Uterus (tissue), 4 donors: ENCODE measurements at places on chromosomes 2 and 18. TPM values are rescaled to one million over a fixed set of nuclear protein-coding genes. Genes with fewer than 3 reads are reported as not detected.
A peak's percentile ranks its signal among the peaks of the same experiment; 100 is the strongest.

GRCh38 chr2:149463328-149464002 is 124.1 kb downstream of the MMADHC start:
- H3K27me3 ChIP-seq, result no peaks in the 10 kb centered on the region
- H3K4me1 ChIP-seq, result no peaks in the 10 kb centered on the region
- DNase-seq, result no peak

DNA sequence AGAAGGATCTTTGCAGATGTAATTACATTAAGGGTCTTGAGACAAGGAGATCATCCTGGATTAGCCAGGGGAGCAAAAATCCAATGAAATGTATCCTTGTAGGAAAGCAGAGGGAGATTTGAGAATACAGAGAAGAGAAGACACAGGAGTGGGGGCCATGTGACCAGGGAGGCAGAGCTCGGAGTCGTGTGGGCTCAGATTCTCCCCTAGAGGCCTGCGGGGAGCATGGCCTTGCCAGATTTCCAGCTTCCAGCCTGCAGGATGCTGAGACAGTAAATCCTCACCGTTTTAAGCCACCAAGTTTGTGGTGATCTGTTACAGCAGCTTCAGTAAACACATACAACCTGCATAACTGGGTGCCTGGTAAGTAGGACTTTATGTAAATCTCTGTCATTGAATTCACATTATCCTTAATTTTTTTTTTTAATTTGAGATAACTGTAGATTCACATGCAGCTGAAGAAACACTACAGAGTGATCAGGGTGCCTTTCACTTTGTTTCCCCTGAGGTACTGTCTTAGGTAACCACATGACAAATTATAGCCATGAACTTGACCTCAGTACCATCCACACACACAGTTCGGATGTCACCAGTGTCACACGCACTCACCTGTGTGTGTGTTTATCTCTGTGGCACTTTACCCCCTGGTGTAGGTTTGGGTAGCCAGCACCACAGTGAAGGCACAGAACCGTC is 138.4 kb upstream of the HDAC4 start:
- H3K36me3 ChIP-seq, result no peaks in the 10 kb centered on the region
- H3K27ac ChIP-seq, result no peak overlapping the region
- no peaks in the 10 kb centered on the region for H3K4me1 ChIP-seq
- no peak overlapping the region for H3K4me3 ChIP-seq

GRCh38 chr18:22465859-22466457 is 48.2 kb upstream of the CTAGE1 start:
- peak; percentile 61 for DNase-seq
- no peaks in the 10 kb centered on the region for H3K27me3 ChIP-seq
- H3K4me3 ChIP-seq, result no peak overlapping the region
- H3K4me1 ChIP-seq, result peaks cover 15% of the 10 kb centered on the region

- H3K27ac ChIP-seq, result no peak overlapping the region
- H3K36me3 ChIP-seq, result no peaks in the 10 kb centered on the region
- no peak overlapping the region for H3K4me3 ChIP-seq
- no peaks in the 10 kb centered on the region for H3K27me3 ChIP-seq
- DNase-seq, result no peak
- no peaks in the 10 kb centered on the region for H3K4me1 ChIP-seq
Measured at GRCh38 chr18:7577706-7578105, 10.6 kb downstream of the PTPRM start.

DNA sequence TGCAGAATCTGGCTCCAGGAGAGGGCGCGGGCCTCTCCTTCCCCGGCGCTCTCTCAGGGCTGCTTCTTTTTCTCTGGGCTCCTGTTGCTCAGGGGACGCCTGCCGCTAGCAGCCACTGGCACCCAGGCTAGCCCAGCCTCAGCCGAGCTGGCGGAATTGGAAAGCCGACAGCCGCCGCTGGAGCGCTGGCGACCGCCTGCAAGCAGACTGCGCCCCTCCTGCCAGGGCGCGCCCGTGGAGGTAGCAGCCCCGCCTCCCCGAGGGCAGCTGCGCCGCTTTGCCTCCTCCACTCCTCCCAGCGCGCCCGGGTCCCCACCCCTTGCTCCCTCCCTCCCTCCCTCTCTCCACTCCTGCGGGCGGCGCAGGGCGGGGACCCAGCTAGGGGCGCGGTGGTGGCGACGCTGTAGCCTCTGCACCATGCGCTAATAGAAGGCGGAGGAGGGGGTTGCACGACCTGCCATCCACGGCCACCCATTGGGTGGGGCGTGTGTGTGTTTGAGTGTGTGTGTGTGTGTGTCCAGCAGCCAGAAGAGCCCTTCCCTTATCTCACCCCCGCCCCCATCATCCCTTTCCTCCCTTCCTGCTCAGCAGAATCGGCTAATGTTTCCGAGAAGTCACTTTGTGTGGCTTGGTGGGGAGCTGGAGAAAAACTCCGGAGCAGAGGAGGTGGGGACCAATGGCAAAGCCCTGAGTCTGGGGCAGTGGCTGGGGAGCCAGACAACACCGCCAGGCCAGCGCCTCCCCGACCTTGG is at the start of gene SCN9A:
Gene SCN9A (minus strand): TSS at position 209 of the 752 bp plus-strand sequence. CDS start 64,188 bp downstream, outside the sequence.
- H3K27me3 ChIP-seq, result peaks cover 12% of the 10 kb centered on the region
- H3K4me1 ChIP-seq, result no peaks in the 10 kb centered on the region
- H3K36me3 ChIP-seq, result no peaks in the 10 kb centered on the region
- no peak within 1 kb of the TSS for H3K27ac ChIP-seq
- H3K4me3 ChIP-seq, result peak within 1 kb of the TSS; percentile 48
- DNase-seq, result peak; percentile 19

GRCh38 chr2:112686348-112687217 is 34.2 kb upstream of the NT5DC4 start:
- no peaks in the 10 kb centered on the region for H3K36me3 ChIP-seq
- no peaks in the 10 kb centered on the region for H3K4me1 ChIP-seq
- DNase-seq, result no peak
- H3K27me3 ChIP-seq, result no peaks in the 10 kb centered on the region
- H3K4me3 ChIP-seq, result no peak overlapping the region
- no peak overlapping the region for H3K27ac ChIP-seq

DNA sequence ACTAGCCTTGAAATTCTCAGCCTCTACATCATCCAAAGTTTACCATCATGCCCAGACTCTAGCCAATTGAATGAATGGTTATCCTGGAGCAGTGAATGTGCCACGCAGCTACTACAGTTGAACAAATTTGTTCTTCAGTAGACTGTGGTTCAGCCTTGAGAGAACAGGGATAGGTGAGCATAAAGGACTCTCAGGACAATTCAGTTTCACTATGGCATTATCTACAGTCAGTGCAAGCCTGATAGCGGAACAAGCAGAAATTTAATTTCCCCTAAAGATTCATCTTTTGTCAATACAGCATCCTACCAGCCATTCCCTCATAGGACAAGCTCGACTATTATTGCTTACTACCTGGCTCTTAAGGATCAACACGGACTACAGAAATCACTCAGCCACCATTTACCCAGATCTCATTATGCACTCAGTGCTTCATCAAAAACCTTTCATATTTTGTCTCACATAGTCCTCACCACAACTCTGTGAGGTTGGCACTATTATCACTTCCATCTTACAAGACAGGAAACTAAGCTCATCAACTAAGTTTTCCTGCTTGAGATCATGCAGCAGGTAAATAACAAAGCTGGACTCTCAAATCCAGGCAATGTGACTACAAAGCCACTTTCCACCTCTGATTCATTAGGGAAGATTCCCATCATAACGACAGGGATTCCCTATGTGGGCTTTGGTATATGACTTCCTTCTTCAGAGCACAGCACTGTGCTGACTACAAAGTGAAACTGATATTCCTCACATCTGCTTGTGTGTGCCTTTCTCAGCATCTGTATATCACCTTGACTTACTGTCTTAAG is 181.5 kb upstream of the ACVR2A start:
- no peaks in the 10 kb centered on the region for H3K4me1 ChIP-seq
- no peaks in the 10 kb centered on the region for H3K27me3 ChIP-seq
- H3K36me3 ChIP-seq, result no peaks in the 10 kb centered on the region
- no peak overlapping the region for H3K4me3 ChIP-seq
- no peak for DNase-seq

DNA sequence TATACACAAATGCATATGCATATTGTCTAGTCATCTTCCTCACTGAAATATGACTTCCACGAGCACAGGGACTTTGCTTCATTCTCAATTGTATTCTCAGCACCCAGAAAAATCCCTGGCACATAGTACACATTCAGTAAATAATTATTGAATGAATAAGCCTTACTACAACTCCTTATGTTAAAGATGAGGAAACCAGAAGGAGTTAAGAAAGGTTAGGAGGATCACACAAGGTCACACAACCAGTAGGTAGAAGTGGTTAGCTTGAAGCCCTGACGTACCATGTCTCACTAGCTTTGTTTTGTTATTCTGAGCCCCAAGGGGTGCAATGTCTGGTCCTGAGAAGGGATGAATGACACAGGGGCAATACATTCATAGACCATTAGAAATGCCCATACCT is 220.9 kb upstream of the PID1 start:
- H3K27me3 ChIP-seq, result no peaks in the 10 kb centered on the region
- no peak for DNase-seq
- no peaks in the 10 kb centered on the region for H3K36me3 ChIP-seq
- H3K27ac ChIP-seq, result no peak overlapping the region
- no peak overlapping the region for H3K4me3 ChIP-seq

- H3K27me3 ChIP-seq, result no peaks in the 10 kb centered on the region
- no peak overlapping the region for H3K4me3 ChIP-seq
- no peaks in the 10 kb centered on the region for H3K36me3 ChIP-seq
- H3K4me1 ChIP-seq, result peaks cover 3% of the 10 kb centered on the region
Measured at GRCh38 chr2:65388051-65388531, 44.3 kb downstream of the SPRED2 start.

DNA sequence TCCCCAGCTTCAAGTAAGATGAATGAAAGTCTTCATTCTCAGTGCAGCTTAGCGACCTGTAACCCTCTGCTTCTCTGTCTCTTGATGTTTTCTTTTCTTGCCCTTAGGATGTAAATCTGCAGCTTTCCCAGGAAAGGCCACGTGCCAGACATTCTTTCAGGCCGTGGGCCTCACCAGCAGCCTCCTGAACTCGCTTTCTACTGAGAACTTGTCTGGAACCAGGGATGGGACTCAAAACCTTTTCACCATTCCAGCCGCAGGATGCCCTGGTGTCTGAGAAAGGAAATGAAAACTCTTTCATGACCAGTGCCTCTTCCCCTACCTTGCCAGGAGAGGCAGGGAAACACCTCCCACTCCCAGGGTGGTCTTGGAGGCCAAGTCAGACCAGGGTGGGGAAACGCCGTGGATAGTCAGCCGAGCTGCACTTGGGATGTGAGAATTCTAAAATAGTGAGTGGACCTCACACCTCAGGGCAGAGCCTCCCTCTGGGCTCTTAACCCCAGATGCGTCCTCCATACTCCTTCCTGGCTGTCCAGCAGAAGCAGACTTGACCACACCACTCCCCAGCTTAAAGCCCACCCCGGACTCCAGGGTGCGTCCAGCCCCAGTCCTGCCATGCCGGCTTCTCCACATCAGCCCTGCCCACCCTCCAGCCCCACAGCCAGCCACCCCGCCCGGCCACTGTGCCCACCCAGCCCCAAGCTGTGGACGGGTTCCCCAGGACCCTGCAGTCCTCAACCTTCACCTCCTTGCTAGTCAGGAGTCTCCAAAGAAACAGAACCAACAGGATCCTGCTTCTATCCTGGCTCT is 115.5 kb downstream of the TWIST2 start:
- H3K27me3 ChIP-seq, result no peaks in the 10 kb centered on the region
- no peaks in the 10 kb centered on the region for H3K4me1 ChIP-seq
- H3K36me3 ChIP-seq, result no peaks in the 10 kb centered on the region
- DNase-seq, result no peak

- no peaks in the 10 kb centered on the region for H3K36me3 ChIP-seq
- H3K27me3 ChIP-seq, result no peaks in the 10 kb centered on the region
- no peak overlapping the region for H3K27ac ChIP-seq
- DNase-seq, result no peak
- H3K4me3 ChIP-seq, result no peak overlapping the region
Measured at GRCh38 chr2:187174582-187174981, 273.5 kb downstream of the CALCRL start.

DNA sequence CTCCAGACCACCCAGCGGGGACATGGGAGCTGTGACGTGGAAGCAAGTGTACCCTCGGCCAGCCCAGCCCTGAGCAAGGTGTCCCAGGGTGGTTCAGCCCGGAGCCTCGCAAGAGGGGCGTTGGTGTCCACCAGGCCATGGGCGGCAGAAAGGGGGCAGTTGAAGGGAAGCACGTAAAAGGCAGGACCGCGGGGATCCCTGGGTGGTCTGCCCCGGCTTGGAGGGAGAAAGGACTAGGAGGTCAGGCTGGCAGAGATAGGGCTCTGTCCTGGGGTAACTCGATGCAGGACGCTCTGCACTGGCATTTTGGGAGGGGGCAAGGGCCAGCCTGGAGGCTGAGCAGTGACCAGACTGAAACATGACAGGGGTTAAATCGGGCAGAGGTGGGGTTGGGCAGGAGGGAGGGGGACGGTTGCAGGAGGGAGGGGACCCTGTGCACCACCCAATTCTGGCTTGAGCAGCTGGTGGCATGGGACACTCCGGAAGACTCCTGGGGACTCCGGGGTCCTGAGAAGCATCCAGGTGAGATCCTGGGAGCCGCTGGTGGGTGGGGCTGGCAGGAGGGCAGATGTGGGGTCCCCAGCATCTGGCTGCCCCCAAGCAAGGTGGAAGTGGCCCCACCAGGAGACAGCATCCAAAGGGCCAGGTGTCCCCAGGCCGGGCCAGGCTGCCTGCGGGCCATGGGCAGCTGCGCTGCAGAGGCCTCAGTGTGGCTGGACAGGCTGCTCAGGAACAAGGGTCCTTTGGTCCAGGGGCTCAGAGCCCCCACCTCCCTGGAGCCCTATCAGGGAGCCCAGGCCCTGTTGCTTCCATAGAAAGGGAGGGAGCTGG is 46.8 kb upstream of the GPC1 start:
- no peak for DNase-seq
- H3K4me1 ChIP-seq, result no peaks in the 10 kb centered on the region
- no peak overlapping the region for H3K4me3 ChIP-seq
- H3K27me3 ChIP-seq, result no peaks in the 10 kb centered on the region

PLGLB2 gene
- total RNA-seq, result 0.26 TPM

TCF7L1 gene
- 37.1 TPM for total RNA-seq

GALNT14 gene
- not detected for total RNA-seq

CD8A gene
- 1.3 TPM for total RNA-seq

MSTN gene
- total RNA-seq, result not detected

TDRD15 gene
- not detected for total RNA-seq

NEU2 gene
- not detected for total RNA-seq

ASXL3 gene
- 25.0 TPM for total RNA-seq

PUS10 gene
- 1.8 TPM for total RNA-seq

RFX8 gene
- total RNA-seq, result not detected

RAB27B gene
- total RNA-seq, result 2.3 TPM
